Renal cortex interstitium (tissue), 15 donors: ENCODE measurements at places on chromosomes 16 and 17. TPM values are rescaled to one million over a fixed set of nuclear protein-coding genes. Genes with fewer than 3 reads are reported as not detected.

GRCh38 chr17:81267390-81268067 lies 27.6 kb downstream of the SLC38A10 start:
- no peak for DNase-seq

DNA sequence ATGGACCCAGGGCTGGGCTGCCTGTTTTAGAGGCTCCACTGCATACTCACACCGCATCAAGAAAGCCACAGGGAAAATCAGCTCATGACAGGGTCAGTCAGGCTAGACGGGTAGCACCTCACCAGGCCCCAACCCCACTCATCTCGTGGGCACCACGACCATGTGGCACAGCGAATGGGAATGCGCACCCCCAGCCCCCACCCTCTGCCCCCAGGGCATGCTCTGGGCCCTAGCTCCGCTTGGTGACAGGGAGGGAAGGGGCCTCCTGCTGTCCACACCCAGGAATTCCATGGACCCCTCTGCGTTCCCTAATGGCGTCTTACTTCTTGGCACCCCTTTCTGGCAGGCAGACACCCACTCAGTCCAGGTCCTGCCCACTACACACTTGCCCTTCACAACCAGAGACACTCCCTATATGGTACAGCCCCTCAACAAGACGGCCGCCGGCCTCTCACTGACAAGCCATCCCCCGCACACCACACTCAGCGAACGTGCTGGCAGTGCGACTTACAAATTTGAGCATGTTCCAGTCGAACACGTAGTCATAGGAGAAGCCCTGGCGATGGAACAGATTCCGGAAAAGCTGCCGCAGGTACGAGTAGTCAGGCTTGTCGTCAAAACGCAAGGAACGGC lies 22.1 kb downstream of the SLC16A3 start:
- DNase-seq = no peak

- no peak for DNase-seq
These were observed 537 bp downstream of the SLC35B1 start for GRCh38 chr17:49707246-49707607.

GRCh38 chr16:559021-559380 lies 1.2 kb upstream of the PRR35 start:
- DNase-seq = no peak

Gene C16orf90
- not detected for polyA plus RNA-seq

DNA sequence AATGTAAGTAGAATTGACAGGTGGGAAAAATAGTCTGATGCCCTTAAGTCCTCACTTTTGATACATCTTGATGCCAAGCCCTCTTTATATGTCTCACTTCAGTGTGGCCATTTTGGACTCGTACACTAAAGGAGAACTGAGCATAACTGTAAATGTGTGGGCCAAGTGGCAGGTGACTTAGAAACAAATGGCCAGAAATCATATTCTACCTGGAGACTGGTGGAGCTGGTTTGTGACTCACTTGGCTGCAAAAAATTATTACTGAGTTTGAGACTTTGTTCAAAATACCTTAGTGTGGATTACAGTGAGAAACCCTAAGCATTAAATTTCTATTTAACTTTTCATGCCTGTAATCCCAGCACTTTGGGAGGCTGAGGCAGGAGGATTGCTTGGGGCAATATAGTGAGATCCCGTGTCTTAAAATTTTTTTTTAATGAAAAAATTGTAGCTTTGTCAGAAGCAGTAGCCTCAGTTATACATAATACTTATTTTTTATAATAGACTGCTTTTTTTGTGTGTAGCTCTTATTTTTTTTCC lies 5.0 kb downstream of the HAPSTR1 start:
- DNase-seq = no peak

DNA sequence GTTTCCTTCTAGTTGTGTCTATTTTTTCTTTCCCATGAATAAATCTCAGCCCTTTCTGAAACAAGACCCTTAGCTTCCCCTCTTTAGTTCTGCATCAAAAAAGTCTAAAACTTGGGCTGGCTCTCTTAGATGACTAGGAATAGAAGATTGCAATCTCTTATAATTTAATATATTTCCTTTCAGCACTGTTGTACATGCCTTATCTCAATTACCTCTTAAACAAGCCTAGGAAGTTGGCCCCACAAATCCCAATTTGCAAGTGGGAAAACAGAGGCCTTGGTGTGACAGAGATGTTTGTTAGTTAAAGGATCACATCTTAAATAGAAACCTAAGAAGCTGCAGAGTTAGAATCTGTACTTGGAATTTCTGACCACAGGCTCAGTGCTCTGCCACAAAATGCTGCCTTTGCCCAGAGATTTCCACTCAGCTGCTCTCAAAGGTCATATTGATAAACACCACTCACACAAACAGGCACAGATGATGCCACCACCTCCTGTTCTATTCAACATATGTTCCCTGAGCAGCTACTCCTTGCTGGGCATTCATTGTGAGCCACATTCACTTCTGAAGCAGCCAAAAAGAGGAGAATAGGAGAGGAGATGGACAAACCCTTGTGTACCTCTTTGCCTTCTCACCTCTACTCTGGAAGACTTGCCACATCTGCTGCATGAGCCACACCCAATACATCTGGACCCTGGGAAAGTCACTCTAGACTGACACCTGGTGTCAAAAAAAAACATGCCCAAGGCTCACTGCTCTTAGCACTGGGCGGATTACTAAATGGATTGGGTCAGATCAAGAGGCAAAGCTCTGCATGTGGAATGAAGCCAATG lies 5.5 kb downstream of the CCDC182 start:
- no peak for DNase-seq

Gene TBC1D3C
- not detected for polyA plus RNA-seq

DNA sequence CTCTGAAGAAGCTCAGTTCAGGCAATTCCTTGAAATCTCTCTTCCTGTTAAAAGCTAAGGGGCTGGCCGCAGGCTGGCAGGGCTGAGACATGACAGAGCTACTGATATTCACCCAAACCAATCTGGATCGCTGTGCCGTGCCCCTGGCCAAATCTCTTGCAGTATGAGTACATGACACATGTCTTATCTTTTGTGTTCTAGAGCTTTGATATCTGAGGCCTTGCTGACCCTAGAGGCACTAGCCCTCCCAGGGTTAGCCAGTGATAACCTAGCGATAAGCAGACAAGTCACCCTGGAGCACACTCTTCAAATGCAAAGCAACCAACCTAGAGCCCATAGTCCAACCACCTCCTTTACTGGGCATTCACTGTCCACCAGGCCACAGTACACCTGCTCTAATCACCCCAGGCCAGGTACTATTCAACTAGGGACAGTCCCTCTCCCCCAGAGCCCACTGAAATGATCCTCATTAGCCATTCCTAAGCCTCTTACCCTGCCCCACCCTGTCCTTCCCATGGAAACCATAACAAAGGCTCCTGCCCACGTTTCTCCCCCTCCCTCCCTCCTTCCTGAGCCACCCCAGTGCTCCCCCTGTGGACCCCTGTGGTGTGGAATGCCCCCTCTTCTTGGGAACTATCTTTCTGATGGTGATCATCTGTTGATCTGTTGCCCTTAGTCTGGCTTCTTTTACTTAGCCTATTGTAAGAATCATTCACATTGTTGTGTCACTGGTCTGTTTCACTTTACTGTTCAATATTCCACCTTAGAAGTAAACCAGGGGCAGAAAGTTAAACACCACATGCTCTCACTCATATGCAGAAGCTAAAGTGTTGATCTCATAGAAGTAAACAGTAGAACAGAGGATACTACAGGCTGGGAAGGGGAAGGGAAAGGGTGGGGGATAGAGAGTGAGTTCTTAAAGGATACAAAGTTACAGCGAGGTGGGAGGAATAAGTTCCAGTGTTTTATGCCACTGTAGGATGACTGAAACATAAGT lies 52.5 kb downstream of the TEKT5 start:
- DNase-seq = no peak

DNA sequence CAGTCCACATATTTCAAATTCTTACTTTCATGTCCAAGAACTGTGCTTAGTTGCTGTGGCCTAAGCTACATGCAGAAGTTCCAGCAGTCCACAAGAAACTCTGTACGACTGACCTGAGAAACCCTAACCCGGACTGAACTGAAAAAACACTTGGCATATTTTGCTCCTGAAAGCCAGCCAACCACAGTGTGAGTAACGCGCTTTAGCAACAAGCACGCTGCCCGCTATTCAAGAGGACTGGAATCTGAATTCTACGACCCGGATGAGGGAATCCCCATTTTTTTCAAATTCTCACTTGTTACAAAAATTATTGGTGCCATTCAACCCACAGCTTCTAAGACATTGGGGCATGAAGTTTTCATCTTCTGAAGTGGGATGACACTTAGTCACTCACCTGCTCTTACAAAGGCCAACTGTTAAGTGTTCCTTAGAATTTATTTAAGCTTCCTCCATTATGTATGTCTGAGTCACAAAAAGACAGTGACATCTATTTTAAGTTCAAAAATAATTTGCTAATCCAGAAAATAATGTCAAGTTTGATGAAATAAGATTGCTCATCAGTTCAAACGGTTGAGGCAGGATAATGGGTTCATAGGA lies 78.7 kb downstream of the CDYL2 start:
- DNase-seq = no peak

Gene SPAG5
- 70.3 TPM for polyA plus RNA-seq

DNA sequence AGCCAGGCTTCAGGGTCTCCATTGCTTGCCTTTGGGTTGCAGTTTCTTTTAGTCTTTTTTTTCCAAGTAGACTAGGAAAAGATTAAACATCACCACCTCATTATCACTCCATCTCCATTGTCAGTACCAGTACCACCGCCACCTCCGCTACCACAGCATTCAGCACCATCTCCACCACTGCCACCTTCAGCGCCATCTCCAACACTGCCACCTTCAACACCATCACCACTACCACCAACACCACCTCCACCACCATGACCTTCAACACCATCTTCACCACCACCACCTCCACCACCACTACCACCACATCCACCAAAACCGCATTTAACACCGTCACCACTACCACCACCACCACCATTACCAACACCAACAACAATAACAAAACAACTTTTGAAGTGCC lies 141.5 kb upstream of the MPHOSPH6 start:
- DNase-seq = no peak

- DNase-seq = no peak
These were observed 37.5 kb upstream of the TOM1L1 start for GRCh38 chr17:54863176-54863575.

GRCh38 chr16:56634715-56635440 lies 2.4 kb downstream of the MT1M start:
- no peak for DNase-seq

Gene SLC6A2
- polyA plus RNA-seq = 0.10 TPM

DNA sequence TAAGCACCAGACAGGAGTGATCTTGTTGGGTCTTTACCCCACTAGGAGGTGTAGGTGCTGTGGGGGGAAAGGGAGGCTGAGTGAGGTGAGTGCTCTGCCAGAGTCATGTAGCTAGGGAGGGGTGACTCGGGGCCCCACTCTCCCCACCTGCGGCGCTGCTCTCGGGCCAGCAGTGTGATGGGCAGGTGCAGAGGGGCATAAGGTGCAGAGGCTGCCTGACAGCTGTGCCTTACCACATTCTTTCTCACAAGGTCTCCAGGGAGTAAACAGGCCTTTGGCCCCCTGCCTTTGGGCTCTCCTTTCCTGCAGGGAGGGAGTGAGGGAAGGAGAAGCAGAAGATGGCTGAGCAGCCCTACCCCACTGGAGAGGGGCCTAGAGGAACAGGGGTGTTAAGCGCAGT lies 4.5 kb upstream of the CNP start:
- no peak for DNase-seq

Gene HOXB1
- 0.19 TPM for polyA plus RNA-seq

GRCh38 chr16:89921131-89921701 lies 1.9 kb upstream of the TUBB3 start:
- DNase-seq = no peak

DNA sequence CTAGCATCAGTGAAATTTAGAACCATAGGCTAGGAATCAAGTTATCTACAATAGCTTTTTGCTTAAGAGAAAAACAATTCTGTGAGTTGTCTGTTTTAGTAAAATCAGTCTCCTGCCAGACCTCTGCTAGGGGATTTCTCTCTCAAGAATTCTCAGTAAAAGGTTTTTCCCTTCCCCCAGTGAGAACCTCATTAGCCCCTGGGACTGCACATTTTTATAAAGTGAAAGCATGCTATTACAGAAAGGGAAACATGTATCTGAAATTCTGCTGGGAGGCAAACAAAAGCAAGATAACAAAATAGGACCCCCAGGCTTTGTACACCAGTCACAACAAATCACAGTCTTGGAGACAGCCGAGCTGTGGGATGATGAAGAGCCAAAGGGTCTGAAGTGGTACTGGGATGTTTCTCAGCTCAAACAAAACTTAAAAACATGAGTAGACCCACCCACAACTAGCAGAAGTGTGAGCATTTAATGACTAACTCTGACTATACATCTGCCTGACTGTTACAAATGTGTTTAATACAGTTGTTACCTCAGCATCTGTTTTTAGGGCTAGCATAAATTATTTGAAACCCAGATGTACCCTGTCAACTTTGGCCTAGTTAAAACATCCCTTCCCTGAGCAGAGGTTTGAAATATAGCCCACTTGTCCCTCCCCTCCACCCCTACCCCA lies 20.0 kb upstream of the GLG1 start:
- no peak for DNase-seq

DNA sequence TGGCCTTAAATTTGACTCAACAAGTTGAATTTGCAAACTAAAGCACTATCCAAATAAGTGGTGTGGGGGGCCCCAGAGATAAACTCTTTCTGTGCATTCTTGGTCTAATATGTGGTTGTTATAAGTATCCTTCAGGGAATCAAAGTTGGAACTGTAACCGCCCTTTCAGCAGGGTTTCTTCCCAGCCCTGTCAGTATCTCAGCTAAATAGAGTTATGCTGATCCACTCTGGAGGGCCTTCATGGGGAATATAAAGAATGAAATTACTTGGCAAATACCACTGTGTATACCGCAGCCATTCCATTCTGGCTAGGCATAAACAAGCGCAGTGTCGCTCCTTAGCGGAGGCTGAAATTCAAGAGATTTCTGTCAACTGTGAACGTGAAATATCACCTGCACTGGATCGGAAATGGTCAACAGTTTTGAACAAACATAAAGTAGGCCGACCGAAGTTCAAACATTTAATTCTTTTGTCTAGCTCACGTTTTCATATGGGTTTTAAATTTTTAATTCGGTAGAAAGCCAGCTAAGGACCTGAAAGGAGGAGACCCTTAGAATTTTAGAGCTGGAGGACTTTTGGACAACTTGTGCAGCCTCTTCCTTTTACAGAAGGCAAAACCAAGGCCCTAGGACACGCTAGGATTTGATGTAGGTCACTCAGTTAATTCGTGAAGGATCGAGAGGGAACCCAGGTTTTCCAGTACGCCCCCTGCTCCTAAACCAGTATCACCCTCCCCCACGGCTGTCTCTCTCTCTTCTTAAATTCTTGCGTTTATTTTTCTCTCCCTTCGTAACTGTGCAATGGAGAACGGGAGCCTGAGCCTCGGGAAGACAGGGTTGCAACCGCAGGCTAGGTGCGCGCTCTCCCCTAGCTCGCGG lies 74.7 kb downstream of the CHD9 start:
- DNase-seq = no peak
